ENCODE measurements at places on chromosomes 13 and 19.
A peak's percentile ranks its signal among the peaks of the same experiment; 100 is the strongest.

- DNase-seq: no peak
Measured at GRCh38 chr19:45814166-45814780, 835 bp downstream of the RSPH6A start.

DNA sequence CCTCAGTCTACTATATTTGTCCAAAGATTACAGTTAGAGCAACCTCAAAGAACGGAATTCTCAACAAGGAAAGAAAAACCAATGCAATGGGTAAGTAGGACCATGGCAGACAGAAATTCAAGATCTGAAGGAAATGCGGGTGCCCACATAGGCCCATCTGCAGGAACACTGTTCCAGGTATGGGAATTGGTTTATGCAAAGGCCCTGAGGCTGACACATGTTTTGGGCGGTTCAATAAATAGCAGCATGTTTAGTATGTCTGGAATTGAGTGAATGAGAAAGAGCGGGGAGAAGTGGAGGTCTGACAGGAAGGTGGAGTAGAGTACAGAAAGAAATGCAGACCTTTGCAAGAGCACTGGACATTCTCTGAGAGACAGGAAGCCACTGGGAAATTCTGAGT lies 164.7 kb upstream of the KLF12 start:
- DNase-seq: no peak

DNA sequence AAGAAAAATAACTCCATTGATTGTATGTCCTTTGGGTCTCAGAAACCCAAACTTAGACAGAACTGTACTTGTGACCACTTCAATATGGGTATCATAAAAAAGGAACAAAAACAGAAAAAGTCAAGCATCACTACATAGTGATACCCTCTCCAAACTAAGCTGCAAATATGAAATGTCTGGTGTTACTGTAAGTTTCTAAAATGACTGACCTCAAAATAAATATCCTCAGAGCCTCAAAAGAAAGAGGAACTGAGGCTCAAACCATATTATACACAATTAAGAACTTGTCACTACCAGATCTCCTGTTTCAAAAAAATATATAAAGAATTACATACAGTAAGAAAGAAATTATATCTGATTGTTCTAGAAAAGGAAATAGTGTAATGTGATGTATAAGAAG lies 787.9 kb upstream of the KLHL1 start:
- DNase-seq: no peak

- no peak for DNase-seq
Measured at GRCh38 chr19:2317300-2317699, 9.3 kb upstream of the LINGO3 start.

GRCh38 chr13:28488376-28489005 lies 6.4 kb downstream of the FLT1 start:
- DNase-seq: no peak

DNA sequence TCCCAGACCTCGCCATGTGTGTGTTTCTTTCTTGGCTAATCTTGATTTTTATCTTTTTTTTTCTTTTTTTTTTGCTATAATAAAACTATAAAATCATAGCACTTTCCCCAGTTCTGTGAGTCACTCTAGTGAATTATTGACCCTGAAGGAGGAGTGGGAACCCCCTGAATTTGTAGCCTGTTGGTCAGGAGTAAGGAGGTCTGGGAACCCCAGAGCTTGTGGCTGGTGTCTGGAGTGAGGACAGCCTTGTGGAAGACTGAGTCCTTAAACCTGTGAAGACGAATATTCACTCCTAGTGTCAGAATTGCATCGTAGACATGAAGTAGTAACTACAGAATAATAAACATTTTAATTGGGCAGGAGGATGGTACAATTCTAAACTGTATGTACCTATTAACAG lies 7.4 kb downstream of the EID2B start:
- DNase-seq: no peak

GRCh38 chr19:51470966-51471365 lies 7.4 kb upstream of the CEACAM18 start:
- no peak for DNase-seq

DNA sequence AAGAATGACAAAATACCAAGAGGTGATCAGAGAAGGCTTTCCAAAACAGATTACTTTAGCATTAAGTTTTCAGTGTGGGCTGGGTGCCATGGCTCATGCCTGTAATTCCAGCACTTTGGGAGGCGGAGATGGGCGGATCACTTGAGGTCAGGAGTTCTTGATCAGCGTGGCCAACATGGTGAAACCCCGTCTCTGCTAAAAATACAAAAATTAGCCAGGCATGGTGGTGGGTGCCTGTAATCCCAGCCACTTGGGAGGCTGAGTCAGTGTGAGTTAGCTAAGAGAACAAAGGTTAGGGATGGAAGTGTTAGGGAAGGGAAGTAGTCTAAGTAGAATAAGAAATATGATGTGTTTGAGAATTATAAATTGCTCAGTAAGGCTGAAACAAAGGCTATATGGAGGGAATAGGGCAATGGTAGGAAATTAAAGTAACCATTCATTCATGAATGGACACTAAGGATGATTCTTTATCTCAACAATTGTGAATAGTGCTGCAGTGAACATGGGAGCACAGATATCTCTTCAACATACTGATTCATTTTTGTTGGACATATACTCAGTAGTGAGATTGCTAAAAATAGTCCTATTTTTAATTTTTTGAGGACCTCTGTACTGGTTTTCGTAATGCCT lies 3.9 kb upstream of the RCBTB2 start:
- DNase-seq: no peak

- DNase-seq: peak; percentile 68
Measured at GRCh38 chr19:13234518-13234917, 84.3 kb downstream of the IER2 start.

GRCh38 chr13:59408738-59409137 lies 755.0 kb downstream of the DIAPH3 start:
- no peak for DNase-seq

DNA sequence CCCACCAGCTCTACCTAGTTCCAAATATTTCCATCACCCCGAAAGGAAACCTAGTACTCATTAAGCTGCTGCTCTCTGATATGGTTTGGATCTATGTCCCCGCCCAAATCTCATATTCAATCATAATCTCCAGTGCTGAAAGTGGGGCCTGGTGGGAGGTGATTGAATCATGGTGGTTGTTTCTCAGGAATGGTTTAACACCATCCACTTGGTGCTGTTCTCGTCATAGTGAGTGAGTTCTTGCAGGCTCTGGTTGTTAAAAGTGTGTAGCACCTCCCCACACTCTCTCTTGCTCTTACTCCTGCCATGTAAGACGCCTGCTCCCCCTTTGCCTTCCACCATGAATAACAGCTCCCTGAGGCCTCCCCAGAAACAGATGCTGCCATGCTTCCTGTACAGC lies 43.4 kb upstream of the MED4 start:
- DNase-seq: peak; percentile 51
